ENCODE measurements at places on chromosomes 1 and 21.

GRCh38 chr21:46212721-46213484 is 15.7 kb downstream of the LSS start:
- no peak for DNase-seq

GRCh38 chr1:42957880-42958487 is 684 bp downstream of the SLC2A1 start:
- peak; percentile 50 for DNase-seq

- DNase-seq, result no peak
These were observed 48.5 kb downstream of the FH start for GRCh38 chr1:241470908-241471590.

- DNase-seq, result no peak
These were observed 710 bp upstream of the PALMD start for GRCh38 chr1:99645203-99645602.

DNA sequence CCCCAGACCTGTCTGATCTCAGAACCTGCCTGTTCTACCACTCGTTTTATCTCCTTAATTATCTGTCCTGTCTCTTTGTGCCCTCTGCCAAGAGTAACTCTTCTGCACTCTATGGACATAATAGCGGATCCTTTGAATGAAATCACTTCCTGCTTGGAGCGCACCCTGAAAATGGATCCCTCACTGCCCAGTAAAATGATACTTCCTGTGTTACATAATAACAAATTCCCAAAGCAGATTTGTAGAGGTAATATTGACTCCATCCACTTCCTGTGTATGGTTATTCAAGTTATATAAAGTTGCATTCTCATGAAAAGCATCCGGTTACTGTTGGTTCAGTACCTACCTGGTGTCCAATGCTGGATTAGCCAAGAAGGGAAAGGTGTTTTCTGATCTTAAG is 246.0 kb downstream of the TRABD2B start:
- no peak for DNase-seq

GRCh38 chr1:117609471-117609911 is 3.6 kb downstream of the TENT5C start:
- DNase-seq, result no peak
